IPS DF 6.9 (cell line): ENCODE measurements at places on chromosomes 1 and 21.

DNA sequence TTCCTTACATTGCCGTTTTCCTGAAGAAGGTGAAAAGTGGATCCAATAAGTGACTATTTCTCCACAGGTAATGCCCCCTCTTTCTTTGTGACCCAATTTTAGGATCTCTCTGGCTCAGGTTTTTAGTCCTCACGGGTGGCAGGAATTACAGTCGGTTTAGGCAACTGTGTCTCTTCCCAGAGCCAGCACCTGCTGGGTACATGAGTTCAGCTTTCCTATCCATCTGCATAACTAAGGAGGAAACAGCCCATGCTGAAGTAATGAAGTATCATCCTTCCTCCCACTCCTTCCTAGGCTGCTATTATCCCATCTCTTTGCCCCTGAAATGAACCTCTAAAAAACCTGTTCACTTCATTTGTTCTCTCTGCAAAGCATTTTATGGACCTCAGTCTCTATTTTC is 544.6 kb downstream of the NEGR1 start:
- H3K36me3 ChIP-seq, result no peaks in the 10 kb centered on the region
- H3K4me3 ChIP-seq, result no peak overlapping the region
- H3K4me1 ChIP-seq, result peaks cover 4% of the 10 kb centered on the region; the same call in 1 of the 2 replicates
- DNase-seq, result peak; percentile 20

- no peak overlapping the region for H3K27ac ChIP-seq
- no peak for DNase-seq
- H3K4me3 ChIP-seq, result no peak overlapping the region
- H3K36me3 ChIP-seq, result no peaks in the 10 kb centered on the region
Observed at GRCh38 chr1:27689423-27690173, 17.6 kb upstream of the IFI6 start.

DNA sequence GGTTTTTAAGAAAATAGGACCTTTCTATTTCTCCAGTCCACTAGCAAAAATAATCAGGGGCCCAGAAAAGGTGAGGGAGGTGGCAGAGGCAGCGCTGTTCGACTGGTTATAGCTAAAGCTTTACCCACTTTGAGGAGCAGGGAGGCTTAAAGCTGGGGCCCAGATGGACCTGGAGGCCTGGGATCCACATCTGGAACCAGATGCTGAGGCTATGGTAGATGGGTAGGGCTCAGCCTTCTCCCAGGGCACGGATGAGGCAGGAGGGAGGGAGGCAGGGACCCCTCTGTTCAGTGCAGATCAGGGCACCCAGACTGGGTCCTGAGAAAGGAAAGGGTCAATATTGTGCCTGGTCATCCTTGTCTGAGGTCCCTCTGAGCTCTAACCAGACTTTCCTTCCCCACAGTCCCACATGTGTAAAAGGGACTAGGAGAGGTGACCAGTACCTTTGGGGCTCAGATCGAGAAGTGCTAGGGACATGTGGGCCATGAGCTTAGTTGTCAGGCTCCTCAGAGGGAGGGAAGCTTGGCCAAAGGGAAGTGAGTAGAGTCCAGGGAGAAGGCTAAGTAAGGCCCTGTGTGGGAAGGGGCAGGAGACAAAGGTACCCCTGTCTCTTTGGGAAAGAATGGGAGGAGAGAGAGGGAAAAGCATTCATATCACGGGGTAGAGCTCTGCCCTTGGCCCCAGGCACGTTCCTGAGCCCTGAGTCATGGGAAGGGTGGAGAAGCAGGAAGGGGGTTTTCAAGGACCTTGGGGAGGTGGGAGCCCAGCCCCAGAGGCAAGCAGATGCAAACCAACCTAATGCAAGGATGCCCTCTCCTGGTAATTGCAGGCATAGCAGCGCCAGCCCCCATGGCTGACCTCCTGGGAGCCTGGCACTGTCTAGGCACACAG is 15.4 kb downstream of the LMNA start:
- no peaks in the 10 kb centered on the region for H3K27me3 ChIP-seq
- peaks cover 3% of the 10 kb centered on the region; the same call in 1 of the 2 replicates for H3K36me3 ChIP-seq
- peak; percentile 96 for DNase-seq

DNA sequence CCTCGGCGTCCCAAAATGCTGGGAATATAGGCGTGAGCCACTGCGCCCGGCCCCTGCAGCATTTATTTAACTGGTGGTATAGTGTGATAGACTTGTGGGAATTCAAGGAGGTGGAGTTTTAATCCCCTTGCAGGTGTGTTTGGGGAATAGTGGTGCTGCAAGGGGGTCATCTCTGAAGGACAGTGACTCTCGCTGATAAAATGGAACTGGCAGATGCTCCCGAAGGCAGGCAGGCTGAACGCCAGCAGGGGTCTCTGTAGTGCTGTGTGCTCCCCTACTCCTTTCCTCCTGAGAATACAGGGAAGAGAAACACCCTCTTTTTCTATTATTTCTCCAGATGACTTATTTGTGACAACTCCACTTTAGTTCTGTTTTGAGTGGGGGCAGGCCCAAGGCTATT is 4.0 kb downstream of the OSCP1 start:
- no peak overlapping the region for H3K4me3 ChIP-seq
- H3K36me3 ChIP-seq, result no peaks in the 10 kb centered on the region
- no peaks in the 10 kb centered on the region; the same call in 1 of the 2 replicates for H3K4me1 ChIP-seq
- no peak overlapping the region for H3K27ac ChIP-seq
- no peak for DNase-seq

DNA sequence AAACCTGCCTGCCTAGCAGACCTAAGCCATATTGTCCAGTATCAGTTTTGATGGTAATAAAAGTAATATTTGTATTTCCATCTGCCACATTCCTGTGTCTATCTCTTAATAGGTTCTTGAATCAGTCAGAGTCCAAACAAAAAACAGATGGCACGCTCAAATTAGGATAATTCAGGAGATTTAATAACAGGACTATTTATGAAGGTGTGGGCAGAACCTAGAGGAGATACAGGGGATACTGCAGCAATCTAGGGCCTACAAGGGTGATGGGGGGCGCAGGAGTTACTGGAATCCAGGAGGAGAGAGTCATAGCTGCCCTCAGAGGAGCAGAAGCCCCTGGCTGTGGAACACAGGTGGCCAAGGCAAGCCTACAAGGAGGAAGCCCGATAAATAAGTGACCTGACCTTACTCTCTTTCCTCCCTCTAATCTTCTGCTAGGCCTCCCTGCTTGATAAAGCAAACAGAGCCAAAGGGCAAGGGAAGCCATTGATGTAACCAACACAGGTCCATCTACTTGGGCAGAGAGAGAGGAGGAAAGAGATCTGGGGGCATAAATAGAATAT is 11.9 kb upstream of the HYI start:
- no peak overlapping the region for H3K4me3 ChIP-seq
- H3K4me1 ChIP-seq, result no peaks in the 10 kb centered on the region
- H3K27me3 ChIP-seq, result no peaks in the 10 kb centered on the region
- no peak overlapping the region for H3K27ac ChIP-seq
- DNase-seq, result no peak

- H3K27me3 ChIP-seq, result no peaks in the 10 kb centered on the region
- no peak overlapping the region for H3K27ac ChIP-seq
- no peaks in the 10 kb centered on the region for H3K4me1 ChIP-seq
- H3K36me3 ChIP-seq, result no peaks in the 10 kb centered on the region
- no peak overlapping the region for H3K4me3 ChIP-seq
- no peak for DNase-seq
Observed at GRCh38 chr1:15289251-15289651, 42.2 kb downstream of the FHAD1 start.

- no peak overlapping the region for H3K4me3 ChIP-seq
- H3K36me3 ChIP-seq, result no peaks in the 10 kb centered on the region
- H3K27me3 ChIP-seq, result no peaks in the 10 kb centered on the region
- no peak for DNase-seq
Observed at GRCh38 chr1:234647758-234648157, 37.8 kb upstream of the IRF2BP2 start.

- no peaks in the 10 kb centered on the region for H3K4me1 ChIP-seq
- no peak for DNase-seq
- H3K27ac ChIP-seq, result no peak overlapping the region
- no peak overlapping the region for H3K4me3 ChIP-seq
- no peaks in the 10 kb centered on the region for H3K36me3 ChIP-seq
Observed at GRCh38 chr1:184986250-184986649, 11.9 kb upstream of the NIBAN1 start.

DNA sequence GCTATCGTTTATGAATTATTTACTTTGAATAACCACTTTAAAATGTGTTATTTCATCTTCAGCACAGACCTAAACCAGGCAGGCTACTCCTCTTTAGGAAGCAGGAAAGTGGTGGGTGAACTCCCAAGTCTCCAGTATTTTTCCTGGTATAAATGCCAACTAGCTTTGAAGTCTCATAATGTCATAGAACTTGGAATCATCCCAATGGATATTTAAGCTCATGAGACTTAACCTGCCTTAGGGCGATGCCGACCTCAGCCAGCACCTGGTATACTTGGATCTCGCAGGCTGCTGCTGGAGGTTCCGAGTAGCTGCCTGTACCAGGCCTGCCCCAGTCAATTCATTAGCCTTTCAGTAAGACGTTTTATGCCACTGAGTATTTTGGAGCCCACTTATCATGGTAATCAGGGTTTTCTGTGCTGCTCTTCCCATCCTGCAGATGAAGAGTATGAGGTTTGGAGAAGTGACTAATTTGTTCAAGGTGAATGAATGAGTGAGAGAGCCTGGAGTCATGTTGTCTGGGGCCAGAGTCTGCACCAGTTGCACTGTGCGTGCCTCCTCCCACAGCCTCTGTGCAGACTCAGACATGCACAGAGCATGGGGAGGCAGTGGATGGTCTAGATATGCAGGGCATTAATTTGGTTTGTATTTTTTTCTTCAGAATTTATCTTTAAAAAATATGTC is 34.9 kb downstream of the VANGL1 start:
- no peaks in the 10 kb centered on the region for H3K27me3 ChIP-seq
- no peaks in the 10 kb centered on the region for H3K36me3 ChIP-seq
- H3K4me1 ChIP-seq, result no peaks in the 10 kb centered on the region
- H3K4me3 ChIP-seq, result no peak overlapping the region
- no peak overlapping the region for H3K27ac ChIP-seq

DNA sequence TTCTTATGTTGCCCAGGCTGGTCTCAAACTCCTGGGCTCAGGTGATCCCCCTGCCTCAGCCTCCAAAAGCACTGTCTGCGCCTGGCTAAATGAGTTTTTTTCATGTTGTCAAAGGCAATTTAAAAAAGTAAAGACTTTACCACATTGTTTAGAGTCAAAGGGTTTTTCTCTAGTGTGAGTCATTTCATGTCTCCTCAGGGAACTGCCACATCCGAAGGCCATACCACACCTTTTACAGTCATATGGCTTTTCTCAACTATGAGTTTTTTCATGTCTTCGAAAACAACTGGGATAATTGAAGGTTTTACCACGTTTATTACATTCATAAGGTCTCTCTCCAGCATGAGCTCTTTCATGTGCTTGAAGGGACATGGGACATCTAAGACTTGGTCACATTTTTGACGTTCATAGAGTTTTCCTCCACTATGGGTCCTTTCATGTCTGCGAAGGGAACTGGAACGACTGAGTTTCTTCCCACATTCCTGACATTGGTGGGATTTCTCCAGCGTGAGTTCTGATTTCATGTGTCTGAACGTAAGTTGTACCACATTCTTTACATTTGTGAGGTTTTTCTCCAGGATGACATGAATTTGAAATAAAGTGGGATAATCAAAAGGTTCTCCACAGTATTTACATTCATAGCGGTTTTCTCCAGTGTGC is 65.6 kb downstream of the UCHL5 start:
- H3K27ac ChIP-seq, result no peak overlapping the region
- no peak for DNase-seq
- no peaks in the 10 kb centered on the region for H3K36me3 ChIP-seq
- H3K4me3 ChIP-seq, result no peak overlapping the region

DNA sequence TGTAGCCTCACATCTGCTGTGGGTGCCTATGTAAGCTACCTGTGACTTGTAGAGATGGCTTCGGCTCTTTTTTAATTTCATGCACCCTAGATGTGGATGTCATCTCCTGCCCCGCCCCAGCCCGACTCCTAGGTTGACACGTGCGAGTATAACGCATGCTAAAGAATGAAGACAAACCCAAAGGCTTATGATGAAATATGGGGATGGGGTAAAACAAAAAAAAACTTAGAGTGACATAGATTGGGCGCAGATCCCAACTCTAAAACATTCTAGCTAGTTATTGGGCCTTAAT is 613 bp upstream of the ERO1B start:
- H3K4me1 ChIP-seq, result no peaks in the 10 kb centered on the region
- peak overlapping the region; percentile 66; the same call in 1 of the 2 replicates for H3K4me3 ChIP-seq
- no peak overlapping the region for H3K27ac ChIP-seq
- no peaks in the 10 kb centered on the region for H3K36me3 ChIP-seq
- DNase-seq, result no peak

DNA sequence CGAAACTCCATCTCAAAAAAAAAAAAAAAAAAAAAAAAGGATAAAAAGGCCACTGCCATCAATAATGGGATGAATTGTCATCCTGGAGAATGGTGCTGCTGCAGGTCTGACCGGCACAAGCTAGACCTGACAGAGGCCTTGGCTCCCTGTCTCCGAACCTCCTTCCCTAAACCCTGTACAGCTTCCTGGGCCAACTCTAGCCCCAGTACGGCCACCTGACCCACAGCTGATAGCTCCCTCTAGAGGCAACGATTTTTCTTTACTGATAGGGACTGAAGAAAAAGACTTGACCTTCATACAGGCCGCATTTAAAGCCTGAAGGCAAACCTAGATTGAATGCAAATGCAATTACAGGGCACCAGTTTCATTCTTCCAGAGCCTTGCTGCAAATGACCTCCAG is 30.7 kb downstream of the NOL9 start:
- DNase-seq, result peak; percentile 37
- peaks cover 4% of the 10 kb centered on the region; the same call in 1 of the 2 replicates for H3K4me1 ChIP-seq
- H3K4me3 ChIP-seq, result no peak overlapping the region
- H3K27ac ChIP-seq, result no peak overlapping the region
- no peaks in the 10 kb centered on the region for H3K27me3 ChIP-seq
